Mucosa of descending colon (tissue), 3 donors: ENCODE measurements at places on chromosomes 2 and 18. TPM values are rescaled to one million over a fixed set of nuclear protein-coding genes. Genes with fewer than 3 reads are reported as not detected.

Gene MTA3
- 44.8 TPM for total RNA-seq

DNA sequence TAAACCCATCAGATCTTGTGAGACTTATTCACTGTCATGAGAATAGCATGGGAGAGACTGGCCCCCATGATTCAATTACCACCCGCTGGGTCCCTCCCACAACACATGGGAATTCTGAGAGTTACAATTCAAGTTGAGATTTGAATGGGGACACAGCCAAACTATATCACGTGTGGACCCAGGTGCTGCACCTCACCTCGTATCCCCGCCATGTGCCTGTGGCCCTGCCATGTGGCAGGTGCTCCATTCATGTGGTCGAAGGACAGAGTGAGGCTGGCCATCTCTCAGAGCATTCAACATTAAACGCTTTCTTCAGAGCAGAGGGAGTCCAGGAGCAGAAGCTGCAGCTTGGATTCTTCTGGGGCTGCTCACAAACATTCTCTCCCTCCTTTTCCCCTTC, 32.3 kb downstream of the MROH2A start:
- no peak for DNase-seq

Gene EGR4
- total RNA-seq, result not detected

Gene FNDC4
- total RNA-seq, result 3.1 TPM

DNA sequence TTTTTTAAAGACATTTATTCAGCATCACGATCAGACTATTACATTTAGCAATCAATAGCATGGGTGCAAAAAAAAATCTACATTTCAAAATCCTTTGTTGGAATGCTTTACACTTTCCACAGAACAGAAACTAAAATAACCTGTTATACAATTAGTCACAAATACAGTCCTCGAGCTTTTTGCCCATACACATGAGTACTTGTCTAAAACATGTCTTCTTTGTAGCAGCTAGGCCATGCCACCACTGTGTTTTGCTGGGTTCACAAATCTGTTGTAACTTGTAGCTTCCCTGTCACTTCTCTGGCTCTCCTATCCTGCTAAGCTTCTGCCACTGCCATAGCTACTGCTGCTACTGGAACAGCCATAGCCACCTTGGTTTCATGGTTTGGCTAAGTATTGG, 24.4 kb upstream of the ADAM23 start:
- DNase-seq, result no peak

Gene CYRIA
- 3.5 TPM for total RNA-seq

Gene UGT1A6
- 8.7 TPM for total RNA-seq

- DNase-seq, result no peak
Observed at GRCh38 chr2:173854840-173855239, 110.3 kb downstream of the SP3 start.

Gene TUBA4A
- 75.0 TPM for total RNA-seq

DNA sequence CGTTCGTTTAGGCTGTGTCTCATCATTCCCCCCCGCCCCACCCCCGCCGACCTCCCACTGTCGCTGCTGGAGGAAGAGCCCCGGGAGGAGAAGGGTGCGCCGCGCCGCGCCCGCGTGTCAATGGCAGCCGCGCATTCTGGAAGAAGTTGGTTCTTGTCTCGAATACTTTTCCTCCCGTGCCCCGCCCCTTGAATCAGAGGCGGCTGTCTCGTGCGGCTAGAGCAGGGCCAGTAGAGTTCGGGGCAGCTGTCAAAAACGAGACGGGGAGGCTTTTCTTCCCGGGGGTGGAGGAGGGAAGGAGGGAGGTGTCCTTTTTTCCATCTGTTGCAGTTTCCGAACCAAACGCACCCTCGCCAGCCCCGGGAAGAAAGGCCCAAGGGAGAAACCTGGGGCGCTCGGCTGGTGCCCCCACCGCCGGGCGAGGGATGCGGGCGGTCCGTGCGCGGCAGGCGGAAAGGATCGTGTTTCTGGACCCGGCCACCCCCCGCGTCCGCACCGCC, 410 bp upstream of the TGIF1 start:
- peak; percentile 82 for DNase-seq

Gene BUB1
- total RNA-seq, result 4.1 TPM

DNA sequence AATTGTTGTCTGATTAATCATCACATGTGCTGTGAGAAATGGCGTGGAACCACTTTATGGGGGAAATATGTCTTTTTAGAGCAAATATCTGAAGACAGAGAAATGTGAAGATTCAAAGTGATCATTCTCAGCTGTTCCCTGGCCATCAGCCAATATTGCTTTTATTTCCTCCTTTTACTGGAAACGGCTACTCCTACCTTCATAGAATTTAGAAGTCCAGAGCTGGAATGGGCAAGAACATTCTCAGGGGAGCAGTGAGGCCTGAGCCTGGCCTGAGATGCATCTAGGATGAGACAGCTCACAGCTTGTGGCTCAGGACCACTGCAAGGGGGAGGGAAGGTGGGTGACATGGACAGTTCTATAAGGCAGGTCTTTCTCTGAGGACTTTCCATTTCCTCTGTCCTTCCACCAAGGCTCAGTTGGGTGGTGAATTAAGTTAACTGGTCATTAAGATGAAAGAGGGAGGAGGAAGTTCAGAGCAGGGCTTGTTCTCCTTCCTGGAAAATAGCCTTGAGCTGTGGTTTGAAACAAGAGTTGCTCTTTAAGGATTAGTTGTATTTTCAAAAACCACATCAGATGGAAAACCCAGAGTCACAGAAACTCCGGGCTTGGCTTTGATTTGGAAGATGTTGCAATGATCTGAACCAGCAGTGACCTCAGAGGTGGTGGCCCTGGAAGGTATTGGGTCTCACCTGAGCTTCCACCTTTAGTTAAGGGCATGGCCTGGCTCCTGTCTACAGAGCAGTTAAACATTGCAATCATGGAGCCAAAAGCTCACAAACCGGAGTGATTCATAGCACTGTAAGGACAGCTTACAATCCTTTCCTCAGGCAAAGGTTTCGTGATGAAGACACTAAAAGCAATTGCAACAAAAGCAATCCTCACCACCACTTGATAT, 144.3 kb downstream of the VAPA start:
- DNase-seq, result no peak

Gene IL1RN
- 0.76 TPM for total RNA-seq

Gene SERPINB5
- 2.6 TPM for total RNA-seq

DNA sequence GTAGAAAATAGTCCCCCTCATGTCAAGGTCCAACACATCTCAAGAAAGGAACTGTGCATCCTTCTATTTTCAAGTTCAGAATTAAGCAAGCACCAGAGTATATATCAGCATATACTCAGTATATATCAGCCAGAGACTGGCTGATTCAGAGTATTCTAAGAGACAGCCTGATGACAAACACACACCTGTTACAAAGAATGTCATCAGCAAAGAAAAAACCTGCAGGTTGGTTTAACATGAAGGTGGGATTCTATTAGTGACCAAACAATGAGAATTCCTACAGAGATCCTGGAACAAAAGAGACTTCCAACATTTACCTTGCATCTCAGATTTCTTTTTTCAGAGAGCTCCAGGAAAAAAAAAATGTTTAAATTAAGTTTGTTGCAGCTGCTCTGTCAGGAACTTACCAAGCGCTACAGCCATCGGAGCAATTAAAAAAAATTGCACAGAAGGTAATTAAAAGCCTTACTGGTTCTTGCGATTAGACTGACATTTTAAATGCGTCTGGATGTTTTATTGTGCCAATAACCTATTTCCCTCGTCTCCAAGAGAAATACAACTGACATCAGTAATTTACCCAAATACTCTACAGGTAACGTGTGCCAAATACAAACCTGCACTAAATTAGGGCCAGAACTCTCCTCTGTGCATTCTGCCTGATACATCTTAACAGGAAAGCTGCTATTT, 218.1 kb downstream of the HNMT start:
- no peak for DNase-seq

DNA sequence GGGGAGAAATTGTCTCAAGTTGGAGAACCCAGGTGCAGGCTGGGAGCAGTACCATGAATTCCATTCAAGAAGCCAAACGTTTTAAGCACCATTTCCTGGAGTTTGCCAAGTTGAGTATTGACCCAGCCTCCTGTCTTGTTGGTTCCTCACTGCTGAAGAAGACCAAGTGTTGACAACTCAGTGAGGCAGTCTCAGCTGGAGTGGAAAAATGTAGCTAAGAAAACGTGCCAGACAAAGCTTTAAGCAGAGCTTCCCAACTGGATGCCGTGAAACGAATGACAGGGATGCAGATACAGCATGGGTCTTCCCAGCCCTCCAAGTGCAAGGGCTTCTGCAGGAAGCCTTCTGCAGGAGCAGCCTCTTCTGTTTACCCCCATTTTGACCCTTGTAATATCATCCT, 778 bp upstream of the INPP1 start:
- DNase-seq, result no peak

DNA sequence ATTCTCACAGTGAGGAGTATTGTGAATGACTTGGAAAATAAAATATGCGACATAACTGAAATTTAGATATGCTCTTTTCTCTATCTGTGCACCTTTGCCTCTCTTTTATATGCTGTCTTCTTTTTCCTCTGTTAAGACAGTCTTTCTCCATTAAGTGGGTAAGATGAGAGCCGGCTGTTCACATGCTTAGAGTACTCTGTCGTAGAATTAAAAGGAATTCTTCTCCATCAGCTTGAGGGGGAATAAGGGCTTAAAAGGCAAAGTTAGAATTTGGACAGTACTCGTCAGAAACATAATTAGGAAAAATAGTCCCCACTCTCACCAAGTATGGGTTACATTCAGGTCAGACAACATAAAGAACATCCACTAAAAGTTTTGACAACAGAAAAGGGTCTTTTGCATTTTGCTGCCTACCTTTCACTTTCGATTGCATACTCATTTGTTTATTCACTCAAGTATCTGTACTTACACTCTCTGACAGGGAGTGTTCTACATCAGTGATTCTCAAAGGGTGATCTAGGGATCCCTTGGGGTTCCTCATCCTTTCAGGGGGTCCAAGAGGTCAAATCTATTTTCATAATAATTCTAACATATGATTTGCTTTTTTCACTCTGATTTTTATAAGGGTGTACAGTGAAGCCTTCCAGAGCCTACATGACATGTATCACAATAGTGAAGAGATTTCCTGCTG, 48.0 kb downstream of the ARHGAP15 start:
- DNase-seq, result no peak

DNA sequence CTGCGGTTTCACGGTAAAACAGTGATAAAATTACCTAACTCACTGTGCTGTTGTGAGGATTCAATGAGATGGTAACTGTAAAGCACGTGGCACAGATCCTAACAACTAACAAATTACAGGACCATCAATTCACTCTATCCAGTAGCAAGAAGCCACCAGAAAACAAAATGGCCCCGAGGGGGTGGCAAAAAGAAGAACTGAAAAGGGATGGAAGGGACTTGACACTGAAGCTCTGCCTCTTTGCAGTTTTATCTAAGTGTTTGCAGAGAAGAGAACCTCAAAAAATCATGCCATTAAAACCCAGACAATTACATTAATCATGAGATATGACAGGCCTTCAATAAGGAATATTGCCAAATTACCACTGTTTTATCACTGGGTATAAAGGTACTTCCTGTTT, 46.7 kb downstream of the IRS1 start:
- DNase-seq, result no peak

DNA sequence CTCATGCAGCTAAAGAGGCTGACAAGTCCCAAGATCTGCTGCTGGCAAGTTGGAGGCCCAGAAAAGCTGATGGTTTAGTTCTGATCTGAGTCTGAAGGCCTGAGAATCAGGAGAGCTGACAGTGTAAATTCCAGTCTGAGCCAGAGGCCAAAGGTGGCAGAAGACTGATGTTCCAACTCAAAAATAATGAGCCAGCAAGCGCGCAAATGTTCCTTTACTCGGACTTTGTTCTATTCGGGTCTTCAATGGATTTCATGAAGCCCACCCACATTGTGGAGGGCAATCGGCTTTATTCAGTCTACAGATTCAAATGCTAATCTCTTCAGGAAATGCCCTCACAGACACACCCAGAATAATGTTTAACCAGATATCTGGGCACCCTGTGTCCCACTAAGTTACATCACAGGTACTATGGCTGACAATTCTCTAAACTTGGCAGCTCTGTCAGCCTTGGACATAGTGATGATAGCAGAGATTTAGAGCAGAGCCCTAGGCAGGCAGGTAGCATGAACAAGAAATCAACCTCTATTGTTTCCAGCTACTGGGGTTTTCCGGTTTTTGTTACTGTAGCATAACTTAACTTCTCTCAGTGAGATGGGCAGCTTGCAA, 318.5 kb downstream of the HRH4 start:
- DNase-seq, result no peak

DNA sequence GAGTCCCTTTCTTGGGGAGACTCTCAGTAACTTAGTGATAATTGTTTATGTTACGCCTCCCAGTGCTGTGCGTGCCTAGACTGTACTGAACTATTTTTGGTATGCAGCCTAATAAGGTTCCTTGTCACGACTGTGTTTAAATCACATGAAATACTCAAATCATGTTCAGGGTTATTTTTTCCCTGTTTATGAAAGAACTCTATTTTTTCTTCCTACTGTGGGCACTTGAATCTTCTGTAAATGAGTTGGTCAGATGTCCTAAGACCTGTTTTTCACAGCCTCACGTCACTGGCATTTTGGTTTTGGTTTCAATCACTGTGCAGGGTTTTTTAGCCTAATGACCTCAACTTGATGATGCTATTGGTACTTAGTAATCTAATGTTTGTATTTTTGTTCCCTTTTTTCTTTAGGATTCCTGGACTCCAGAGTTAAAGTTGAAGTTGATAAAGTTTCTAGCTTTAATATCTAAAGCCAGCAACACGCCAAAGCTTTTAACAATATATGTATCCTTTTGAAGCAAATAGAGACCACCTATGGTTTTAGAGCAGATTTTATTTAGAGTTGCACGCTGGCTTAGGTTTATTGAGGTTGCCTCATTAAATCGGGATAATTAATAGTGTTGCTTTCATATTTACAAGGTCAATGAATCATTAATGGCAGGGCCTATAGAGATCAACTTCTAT, 24.0 kb downstream of the ARMC9 start:
- no peak for DNase-seq

GRCh38 chr2:221529177-221529942, 42.7 kb downstream of the EPHA4 start:
- DNase-seq, result peak; percentile 44

DNA sequence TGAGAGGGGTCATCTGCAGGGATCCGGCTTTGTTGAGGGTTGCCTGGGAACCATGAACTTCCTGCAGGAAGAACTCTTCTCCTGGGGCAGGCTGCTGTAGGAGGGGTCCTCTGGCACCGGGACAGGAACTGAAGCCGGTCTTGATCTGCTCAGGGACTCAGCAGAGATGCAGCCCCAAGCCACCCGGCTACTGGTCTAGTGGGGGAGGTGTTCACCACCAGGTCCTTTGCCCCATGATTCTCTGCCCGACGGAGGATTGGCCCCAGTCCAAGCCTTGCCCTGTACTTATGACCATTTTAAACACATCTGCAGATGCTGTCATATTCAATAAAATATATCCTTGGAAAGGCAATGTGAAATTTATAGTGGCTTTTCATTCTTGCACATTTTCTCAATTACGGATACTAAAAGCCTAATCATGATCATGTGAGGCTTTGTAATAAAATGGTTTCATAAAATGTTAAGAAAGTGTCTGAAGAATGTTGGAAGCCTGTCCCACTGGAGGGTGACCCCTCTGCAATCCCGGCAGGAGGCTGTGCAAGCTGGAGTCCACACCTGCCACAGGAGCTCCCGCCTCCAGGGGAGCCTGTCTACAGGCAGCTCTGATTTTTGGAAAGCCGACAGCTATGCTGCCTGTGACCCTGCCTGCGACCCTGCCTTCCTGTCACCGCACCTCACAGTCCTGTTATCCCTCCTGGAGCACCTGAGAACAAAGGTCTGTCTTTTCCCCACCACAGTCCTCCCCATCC, 98.8 kb upstream of the TAF1B start:
- DNase-seq, result peak; percentile 77

Gene PROKR1
- not detected for total RNA-seq
